ENCODE measurements at places on chromosomes 13 and 19. TPM values are rescaled to one million over a fixed set of nuclear protein-coding genes. Genes with fewer than 3 reads are reported as not detected.

The ICAM4 gene
- total RNA-seq = 0.99 TPM

The PTPRH gene
- total RNA-seq = not detected

The TSSK6 gene
- 4.2 TPM for total RNA-seq

The SGCG gene
- not detected for total RNA-seq

The N4BP2L1 gene
- 24.8 TPM for total RNA-seq

The PET100 gene
- total RNA-seq = 132 TPM

The PLK5 gene
- not detected for total RNA-seq

The SIGLECL1 gene
- total RNA-seq = not detected

The ZNF575 gene
- 2.9 TPM for total RNA-seq

The BST2 gene
- 361 TPM for total RNA-seq

The CEACAM1 gene
- 30.0 TPM for total RNA-seq

The NKPD1 gene
- 0.14 TPM for total RNA-seq

The LILRB5 gene
- not detected for total RNA-seq

The LRG1 gene
- 0.35 TPM for total RNA-seq
